ENCODE measurements at places on chromosomes 2 and 18.
A peak's percentile ranks its signal among the peaks of the same experiment; 100 is the strongest.

DNA sequence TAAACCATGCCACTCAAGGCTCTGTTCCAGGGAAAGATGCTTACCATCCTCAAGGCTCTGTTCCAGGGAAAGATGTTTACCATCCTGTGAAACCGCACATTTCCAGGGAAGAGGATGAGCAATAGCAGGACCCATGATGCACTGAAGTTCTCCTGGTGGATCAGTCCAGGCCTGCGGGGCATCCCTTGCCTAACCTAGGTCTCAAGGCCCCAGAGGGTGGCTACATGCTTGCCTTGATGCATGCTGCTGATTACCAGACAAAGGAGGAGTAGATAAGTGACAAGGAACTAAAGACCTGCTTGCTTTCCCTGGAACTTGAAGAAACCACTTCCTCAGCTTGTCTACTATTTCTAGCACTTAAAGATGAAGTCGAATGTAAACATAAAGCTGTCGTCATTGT is 111.0 kb upstream of the LINC00305 start:
- H3K27ac ChIP-seq: no peak overlapping the region
- no peak overlapping the region for H3K4me3 ChIP-seq
- H3K27me3 ChIP-seq: no peaks in the 10 kb centered on the region
- DNase-seq: peak; percentile 30
- H3K4me1 ChIP-seq: no peaks in the 10 kb centered on the region
- H3K36me3 ChIP-seq: no peaks in the 10 kb centered on the region

GRCh38 chr18:78159397-78159796 is 820.2 kb upstream of the SALL3 start:
- H3K27ac ChIP-seq: no peak overlapping the region
- DNase-seq: no peak
- H3K36me3 ChIP-seq: no peaks in the 10 kb centered on the region
- H3K4me1 ChIP-seq: no peaks in the 10 kb centered on the region
- H3K4me3 ChIP-seq: no peak overlapping the region
- no peaks in the 10 kb centered on the region for H3K27me3 ChIP-seq

DNA sequence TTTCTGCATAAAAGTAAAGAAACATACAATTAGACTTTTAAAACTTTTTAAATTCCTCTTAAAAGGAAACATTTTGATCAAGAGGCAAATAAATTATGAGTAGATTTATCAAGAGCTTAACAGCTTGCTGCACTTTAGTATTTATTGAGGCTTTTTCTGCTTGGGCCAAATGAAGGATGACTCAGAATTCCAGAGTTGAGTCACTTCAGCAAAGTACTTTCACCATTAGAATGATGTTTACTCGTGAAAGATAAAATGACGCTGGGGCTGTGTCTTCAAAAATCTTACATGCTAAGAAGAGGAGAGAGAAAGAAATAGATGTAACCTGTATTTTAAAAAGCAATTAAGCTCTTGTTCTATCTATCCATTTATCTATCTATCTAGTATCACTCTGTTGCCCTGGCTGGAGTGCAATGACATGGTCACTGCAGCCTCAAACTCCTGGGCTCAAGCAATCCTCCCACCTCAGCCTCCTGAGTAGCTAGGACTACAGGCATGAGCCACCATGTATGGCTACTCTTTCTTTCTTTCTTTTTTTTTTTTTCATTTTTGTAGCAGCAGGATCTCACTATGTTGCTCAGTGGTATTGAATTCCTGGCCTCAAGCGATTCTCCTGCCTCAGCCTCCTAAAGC is 75.3 kb upstream of the RIOK3 start:
- no peaks in the 10 kb centered on the region for H3K27me3 ChIP-seq
- no peak overlapping the region for H3K4me3 ChIP-seq
- DNase-seq: no peak
- H3K36me3 ChIP-seq: no peaks in the 10 kb centered on the region
- no peak overlapping the region for H3K27ac ChIP-seq
- H3K4me1 ChIP-seq: no peaks in the 10 kb centered on the region

DNA sequence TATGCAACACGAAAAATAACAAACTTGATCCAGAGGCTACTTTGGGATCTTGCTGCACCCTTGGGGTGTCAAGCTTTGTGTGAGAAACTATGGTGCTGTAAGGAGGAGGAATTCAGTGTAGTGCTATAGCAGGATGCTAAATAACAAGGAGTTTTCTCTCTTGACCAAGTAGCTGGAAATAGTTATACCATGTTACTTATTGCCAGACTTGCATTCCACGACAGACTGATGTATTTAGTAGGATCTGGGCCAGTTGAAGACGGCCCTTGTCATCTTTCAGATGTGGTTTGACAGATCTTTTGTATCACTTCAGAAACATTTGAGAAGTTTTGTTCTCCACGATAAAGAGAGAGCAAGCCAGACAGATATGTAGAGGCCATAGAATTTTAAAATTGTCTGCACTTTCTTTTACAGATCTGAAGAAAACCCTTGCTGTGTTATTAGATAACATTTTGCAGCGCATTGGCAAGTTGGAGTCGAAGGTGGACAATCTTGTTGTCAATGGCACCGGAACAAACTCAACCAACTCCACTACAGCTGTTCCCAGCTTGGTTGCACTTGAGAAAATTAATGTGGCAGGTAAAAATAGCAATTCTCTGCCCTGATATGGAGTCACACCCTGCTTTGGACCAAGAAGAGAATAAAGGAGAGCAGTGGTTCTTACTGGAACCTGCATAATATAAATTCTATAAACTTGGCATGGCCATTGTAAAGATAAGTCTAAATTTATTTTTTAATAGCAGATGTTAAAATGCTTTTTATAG is 16.3 kb downstream of the MGAT5 start:
- H3K27ac ChIP-seq: no peak overlapping the region
- no peak for DNase-seq

DNA sequence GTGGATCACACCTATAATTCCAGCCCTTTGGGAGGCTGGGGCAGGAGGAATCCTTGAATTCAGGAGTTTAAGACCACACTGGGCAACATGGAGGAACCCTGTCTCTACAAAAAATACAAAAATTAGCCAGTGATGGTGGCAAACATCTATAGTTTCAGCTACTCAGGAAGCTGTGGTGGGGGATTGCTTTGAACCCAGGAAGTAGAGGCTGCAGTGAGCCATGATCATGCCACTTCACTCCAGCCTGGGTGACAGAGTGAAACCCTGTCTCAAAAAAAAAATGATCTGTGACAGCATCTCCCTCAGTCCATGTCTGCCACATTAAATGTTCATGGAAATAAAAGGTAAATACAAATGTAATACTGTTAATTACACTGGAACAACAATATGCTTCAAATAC is 121.4 kb upstream of the COL5A2 start:
- no peak overlapping the region for H3K4me3 ChIP-seq
- peaks cover 16% of the 10 kb centered on the region for H3K4me1 ChIP-seq
- no peaks in the 10 kb centered on the region for H3K27me3 ChIP-seq
- no peaks in the 10 kb centered on the region for H3K36me3 ChIP-seq
- no peak for DNase-seq
- H3K27ac ChIP-seq: no peak overlapping the region

GRCh38 chr2:44189104-44189503 is 20.4 kb downstream of the PPM1B start:
- H3K4me3 ChIP-seq: no peak overlapping the region
- no peak for DNase-seq

DNA sequence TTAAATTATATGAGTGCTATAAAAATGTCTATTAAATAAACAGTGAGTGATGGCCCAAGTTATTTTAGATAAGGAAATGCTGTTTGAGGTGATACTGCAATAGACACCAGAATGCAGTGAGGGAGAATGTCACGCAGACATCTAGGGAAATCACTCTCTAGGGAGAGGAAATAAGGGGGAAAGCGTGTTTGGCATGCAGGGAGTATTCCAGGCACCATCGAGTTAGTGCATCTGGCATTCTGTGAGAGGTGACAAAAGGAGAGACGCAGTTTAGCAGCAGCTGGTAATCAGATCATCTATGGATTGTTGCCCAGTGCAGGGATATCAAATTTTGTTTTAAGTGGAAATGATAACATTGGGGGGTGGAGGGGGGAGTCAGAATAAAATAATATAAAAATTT is 175.4 kb upstream of the NETO1 start:
- H3K4me3 ChIP-seq: no peak overlapping the region
- no peaks in the 10 kb centered on the region for H3K36me3 ChIP-seq
- no peak overlapping the region for H3K27ac ChIP-seq
- H3K4me1 ChIP-seq: no peaks in the 10 kb centered on the region
- no peaks in the 10 kb centered on the region for H3K27me3 ChIP-seq

- H3K4me1 ChIP-seq: no peaks in the 10 kb centered on the region
- H3K27ac ChIP-seq: no peak overlapping the region
- H3K36me3 ChIP-seq: no peaks in the 10 kb centered on the region
- H3K4me3 ChIP-seq: no peak overlapping the region
- no peak for DNase-seq
These were observed 544.4 kb upstream of the DSEL start for GRCh38 chr18:68060871-68061270.

- H3K27me3 ChIP-seq: no peaks in the 10 kb centered on the region
- no peak overlapping the region for H3K4me3 ChIP-seq
- H3K4me1 ChIP-seq: 0 out of 2 replicates have a peak, but pooled peaks cover 1% of the 10 kb centered on the region
- DNase-seq: no peak
- H3K36me3 ChIP-seq: no peaks in the 10 kb centered on the region
These were observed 282.7 kb downstream of the MBD2 start for GRCh38 chr18:53941601-53942338.

DNA sequence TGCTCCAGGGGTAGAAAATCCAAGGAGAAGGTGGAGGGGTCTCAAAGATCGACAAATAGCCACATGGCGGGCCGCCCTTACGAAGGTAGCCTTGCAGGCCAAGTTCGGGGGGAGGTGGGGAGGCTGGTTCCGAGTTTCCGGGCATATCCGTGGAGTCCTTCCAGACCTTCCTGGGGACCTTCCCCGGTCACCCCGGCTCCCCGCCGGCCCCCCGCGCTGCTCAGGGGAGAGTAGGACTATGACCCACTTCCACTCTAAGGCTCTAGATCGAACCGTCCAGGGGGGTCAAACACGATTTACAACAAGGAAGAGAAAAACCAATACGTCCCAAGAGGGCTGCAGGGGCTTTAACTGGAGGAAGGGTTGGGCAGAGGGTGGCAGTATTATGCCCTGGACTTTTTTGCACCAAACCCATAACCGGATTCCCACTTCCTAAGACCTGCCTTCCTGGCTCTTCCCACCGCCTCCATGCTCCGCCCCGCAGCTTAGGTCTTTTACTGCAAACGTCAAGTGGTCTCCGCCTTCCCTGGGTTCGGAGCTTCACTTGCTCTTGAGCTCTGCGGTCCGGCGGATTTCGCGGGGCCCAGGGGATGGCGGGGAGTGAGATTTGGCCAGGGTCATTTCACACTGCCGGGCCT is 779 bp upstream of the LYPD6 start:
- peak overlapping the region; percentile 72 for H3K27ac ChIP-seq
- H3K27me3 ChIP-seq: no peaks in the 10 kb centered on the region
- H3K4me3 ChIP-seq: peak overlapping the region; percentile 89
- no peaks in the 10 kb centered on the region for H3K4me1 ChIP-seq

- H3K27me3 ChIP-seq: no peaks in the 10 kb centered on the region
- no peaks in the 10 kb centered on the region for H3K4me1 ChIP-seq
- H3K4me3 ChIP-seq: no peak overlapping the region
- no peak for DNase-seq
These were observed 123.8 kb upstream of the FHL2 start for GRCh38 chr2:105522645-105523044.

- no peak overlapping the region for H3K4me3 ChIP-seq
- H3K4me1 ChIP-seq: no peaks in the 10 kb centered on the region
- no peak overlapping the region for H3K27ac ChIP-seq
- H3K27me3 ChIP-seq: no peaks in the 10 kb centered on the region
- no peak for DNase-seq
These were observed 82.1 kb downstream of the RNF144A start for GRCh38 chr2:6999211-6999877.

DNA sequence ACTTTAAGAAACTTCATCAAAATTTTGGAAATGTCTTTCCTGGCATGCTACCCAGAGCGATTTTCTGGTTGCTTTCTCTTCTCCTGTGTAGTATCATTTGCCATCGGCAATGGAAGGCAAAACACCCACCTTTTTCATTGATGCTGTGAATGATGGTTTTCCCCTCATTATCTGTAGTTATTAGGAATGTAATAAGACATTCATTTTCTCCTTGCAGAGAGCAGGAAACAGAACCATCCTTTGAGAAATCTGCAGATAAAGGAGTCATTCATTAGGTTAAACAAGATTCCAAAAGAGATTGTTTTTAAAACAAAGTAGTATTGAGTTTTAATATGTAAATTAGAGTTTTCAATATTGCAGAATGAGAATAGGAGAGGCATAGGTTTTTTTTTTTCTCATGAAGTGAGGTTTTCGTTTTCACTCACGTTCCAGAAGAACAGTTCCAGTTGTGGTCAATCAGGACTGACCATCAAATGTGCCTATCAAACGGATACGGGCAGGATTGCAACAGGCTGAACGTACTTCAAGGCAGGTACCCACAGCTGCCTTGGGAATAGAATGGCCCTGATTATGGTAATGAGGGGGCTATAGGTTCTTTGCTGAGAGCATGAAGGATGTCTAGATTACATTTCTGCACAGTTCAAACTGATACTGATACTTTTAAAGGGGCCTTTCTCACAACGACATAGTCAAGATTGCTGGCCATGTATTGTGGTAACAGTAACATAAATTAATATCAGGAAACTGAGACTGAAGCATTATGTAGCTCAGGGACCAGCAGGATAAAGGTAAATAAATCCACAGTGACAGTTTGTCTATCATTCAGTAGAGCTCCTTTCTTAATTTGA is 49.8 kb upstream of the PLA2R1 start:
- no peak overlapping the region for H3K4me3 ChIP-seq
- no peak overlapping the region for H3K27ac ChIP-seq
- DNase-seq: no peak
- no peaks in the 10 kb centered on the region for H3K36me3 ChIP-seq
- no peaks in the 10 kb centered on the region for H3K4me1 ChIP-seq

GRCh38 chr2:1837022-1837421 is 92.7 kb upstream of the PXDN start:
- H3K27ac ChIP-seq: no peak overlapping the region
- no peaks in the 10 kb centered on the region for H3K36me3 ChIP-seq
- H3K27me3 ChIP-seq: no peaks in the 10 kb centered on the region
- no peak overlapping the region for H3K4me3 ChIP-seq
- DNase-seq: peak; percentile 2

GRCh38 chr2:220348206-220348605 is 720.8 kb downstream of the SLC4A3 start:
- DNase-seq: no peak
- no peaks in the 10 kb centered on the region for H3K36me3 ChIP-seq
- H3K27ac ChIP-seq: no peak overlapping the region
- H3K4me3 ChIP-seq: no peak overlapping the region
- H3K4me1 ChIP-seq: no peaks in the 10 kb centered on the region

- no peak overlapping the region for H3K27ac ChIP-seq
- no peaks in the 10 kb centered on the region for H3K36me3 ChIP-seq
- no peaks in the 10 kb centered on the region for H3K27me3 ChIP-seq
- H3K4me3 ChIP-seq: no peak overlapping the region
- no peaks in the 10 kb centered on the region for H3K4me1 ChIP-seq
These were observed 51.4 kb downstream of the BCL2 start for GRCh38 chr18:63267975-63268721.

- H3K36me3 ChIP-seq: no peaks in the 10 kb centered on the region
- H3K27me3 ChIP-seq: no peaks in the 10 kb centered on the region
- DNase-seq: peak; percentile 90
- H3K4me3 ChIP-seq: no peak overlapping the region
- H3K27ac ChIP-seq: no peak overlapping the region
These were observed 67.4 kb downstream of the STEAP3 start for GRCh38 chr2:119290859-119291587.

Data from Caco-2 (cell line).